ENCODE measurements at places on chromosomes 12 and 14. TPM values are rescaled to one million over a fixed set of nuclear protein-coding genes. Genes with fewer than 3 reads are reported as not detected.

DNA sequence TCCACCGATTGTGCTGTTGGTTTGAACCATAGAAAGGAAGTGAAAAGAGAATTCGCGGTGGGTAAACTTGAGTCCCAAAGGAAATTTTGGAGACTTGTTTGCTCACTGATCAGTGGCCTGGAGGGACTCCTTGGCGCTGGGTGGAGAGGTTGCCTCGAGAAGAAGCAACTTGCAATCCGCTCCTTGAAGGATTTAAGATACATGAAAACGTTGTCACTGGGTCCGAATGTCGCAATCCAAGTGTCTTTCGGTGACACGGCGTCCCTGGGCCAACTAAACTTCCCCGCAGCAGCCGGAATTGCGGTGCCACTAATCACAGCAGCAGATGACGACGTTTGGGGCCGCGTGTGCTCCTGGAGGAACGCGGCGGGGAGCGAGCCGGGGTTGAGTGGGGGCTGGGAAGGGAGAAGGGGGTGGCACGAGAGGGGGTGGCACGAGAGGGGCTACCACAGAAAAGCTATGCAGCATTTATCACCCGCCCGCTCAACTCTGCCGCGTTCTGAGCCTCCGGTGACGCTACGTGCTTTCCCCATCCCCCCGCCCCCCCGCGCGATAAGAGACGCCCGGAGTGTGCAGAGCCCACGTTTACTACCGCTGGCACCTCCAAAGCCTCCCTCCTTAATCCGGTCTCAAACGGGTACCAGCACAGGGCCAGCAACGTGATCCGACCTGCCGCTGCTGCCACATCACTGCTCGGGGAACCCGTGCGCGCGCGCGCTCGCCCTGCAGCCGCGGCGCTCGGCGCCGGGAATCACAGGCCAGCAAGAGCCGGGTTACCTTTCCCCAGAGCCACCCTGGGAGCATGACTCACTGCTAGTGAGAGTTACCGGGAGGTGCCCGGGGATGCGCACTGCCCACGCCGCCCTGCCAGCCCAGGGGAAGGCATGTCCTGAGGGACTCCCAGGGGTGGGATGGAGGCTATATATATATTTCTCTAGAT lies 833 bp upstream of the BHLHE41 start:
- no peaks in the 10 kb centered on the region for H3K36me3 ChIP-seq
- H3K4me1 ChIP-seq, result peaks cover 33% of the 10 kb centered on the region
- DNase-seq, result peak; percentile 68
- peaks cover 14% of the 10 kb centered on the region for H3K27me3 ChIP-seq
- H3K27ac ChIP-seq, result peak overlapping the region; percentile 92
- H3K4me3 ChIP-seq, result peak overlapping the region; percentile 97

- H3K27me3 ChIP-seq, result peaks cover 4% of the 10 kb centered on the region
- no peak overlapping the region for H3K27ac ChIP-seq
- H3K4me3 ChIP-seq, result no peak overlapping the region
- H3K4me1 ChIP-seq, result no peaks in the 10 kb centered on the region
- H3K36me3 ChIP-seq, result no peaks in the 10 kb centered on the region
Measured at GRCh38 chr12:29043069-29043468, 106.0 kb upstream of the FAR2 start.

DNA sequence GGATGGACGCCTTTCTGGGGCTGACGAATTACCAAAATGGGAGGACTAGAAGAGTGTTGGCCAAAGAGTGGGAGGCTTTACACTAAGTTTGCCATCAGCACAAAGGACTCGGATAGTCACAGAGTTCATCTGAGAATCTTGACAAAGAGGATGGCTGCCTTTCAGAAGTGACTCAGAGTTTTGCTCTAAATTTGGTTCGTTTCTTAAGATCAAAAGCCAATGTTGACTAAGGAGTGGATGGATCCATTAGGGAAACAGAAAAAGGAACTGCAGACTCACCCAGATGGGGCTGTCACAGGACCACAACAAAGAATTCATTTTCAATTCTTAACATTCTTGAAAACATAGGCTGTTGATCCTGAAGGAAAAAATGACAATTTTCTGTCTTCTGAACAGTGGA lies 81.3 kb upstream of the DUSP6 start:
- peaks cover 1% of the 10 kb centered on the region for H3K27me3 ChIP-seq
- no peaks in the 10 kb centered on the region for H3K4me1 ChIP-seq
- H3K4me3 ChIP-seq, result no peak overlapping the region
- no peak for DNase-seq
- peaks cover 13% of the 10 kb centered on the region for H3K36me3 ChIP-seq
- H3K27ac ChIP-seq, result no peak overlapping the region

GRCh38 chr12:6551496-6552139 lies 4.2 kb downstream of the IFFO1 start:
- no peak for DNase-seq
- no peak overlapping the region for H3K4me3 ChIP-seq
- H3K27ac ChIP-seq, result no peak overlapping the region
- peaks cover 52% of the 10 kb centered on the region for H3K36me3 ChIP-seq
- H3K4me1 ChIP-seq, result peaks cover 76% of the 10 kb centered on the region

DNA sequence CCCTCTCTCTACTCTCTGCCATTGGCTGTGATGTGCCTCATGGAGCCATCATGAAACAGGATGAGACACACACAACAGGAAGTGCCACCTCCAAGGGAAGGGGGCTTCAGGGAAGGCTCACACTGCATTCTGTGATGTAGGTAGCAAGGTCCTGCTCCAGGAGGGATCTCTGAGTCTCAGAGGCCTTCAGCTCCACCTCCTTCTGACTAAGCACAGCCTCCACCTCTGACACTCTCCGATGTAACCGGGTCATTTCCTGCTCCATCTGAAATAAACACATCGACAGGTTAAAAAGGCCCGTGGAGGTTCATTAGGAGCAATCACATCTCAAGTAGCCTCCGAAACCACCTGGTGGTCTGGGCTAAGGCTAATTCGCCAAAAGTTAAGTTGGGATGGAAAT lies 93.3 kb downstream of the CIT start:
- no peaks in the 10 kb centered on the region for H3K4me1 ChIP-seq
- H3K27ac ChIP-seq, result no peak overlapping the region
- DNase-seq, result no peak
- H3K4me3 ChIP-seq, result no peak overlapping the region
- H3K36me3 ChIP-seq, result peaks cover 9% of the 10 kb centered on the region

- no peaks in the 10 kb centered on the region for H3K27me3 ChIP-seq
- no peak overlapping the region for H3K27ac ChIP-seq
- H3K36me3 ChIP-seq, result no peaks in the 10 kb centered on the region
- no peak overlapping the region for H3K4me3 ChIP-seq
- H3K4me1 ChIP-seq, result no peaks in the 10 kb centered on the region
- DNase-seq, result no peak
Measured at GRCh38 chr14:42174357-42174756, 567.7 kb downstream of the LRFN5 start.

DNA sequence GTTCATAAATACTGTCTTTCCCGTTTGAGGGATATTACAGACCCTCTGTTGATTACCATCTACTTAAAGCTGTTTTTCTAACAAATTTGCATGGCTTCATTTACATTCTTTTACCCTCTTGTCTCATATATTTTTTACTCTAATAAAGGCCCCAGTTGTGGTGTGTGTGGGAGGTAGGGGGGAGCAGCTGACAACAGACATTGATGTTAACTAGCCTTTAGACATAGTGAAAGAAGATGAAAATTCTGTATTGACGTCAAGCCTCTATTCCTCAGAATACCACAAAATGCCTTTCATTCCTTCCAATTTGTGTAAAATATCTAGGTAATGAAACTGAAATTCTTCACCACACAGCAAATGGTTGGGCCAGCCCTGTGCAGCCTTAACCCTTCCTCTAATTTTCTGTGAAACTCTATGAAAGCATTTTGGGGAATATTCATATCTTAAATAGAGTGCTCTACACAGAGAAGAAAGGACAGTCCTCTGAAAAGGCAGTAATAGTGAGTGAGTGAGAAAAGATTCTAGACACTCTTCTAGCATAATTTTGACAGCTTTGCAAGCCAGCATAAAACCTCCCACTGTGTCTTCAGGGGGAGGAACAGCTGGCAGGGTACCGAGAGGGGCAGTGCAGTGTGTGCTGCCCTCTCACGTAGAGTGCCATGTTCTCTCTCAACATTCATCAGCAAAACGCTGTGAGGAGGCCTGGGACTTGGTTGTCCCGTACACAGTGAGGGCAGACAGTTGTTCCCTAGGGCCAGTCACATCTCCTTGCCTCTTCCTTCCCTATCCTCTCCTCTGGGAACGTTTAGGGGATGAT lies 20.1 kb upstream of the CERS5 start:
- no peak for DNase-seq
- H3K27ac ChIP-seq, result no peak overlapping the region
- H3K4me3 ChIP-seq, result no peak overlapping the region
- peaks cover 8% of the 10 kb centered on the region for H3K4me1 ChIP-seq
- H3K27me3 ChIP-seq, result no peaks in the 10 kb centered on the region
- H3K36me3 ChIP-seq, result no peaks in the 10 kb centered on the region

- no peak overlapping the region for H3K4me3 ChIP-seq
- no peak overlapping the region for H3K27ac ChIP-seq
- H3K27me3 ChIP-seq, result no peaks in the 10 kb centered on the region
- DNase-seq, result no peak
- peaks cover 16% of the 10 kb centered on the region for H3K36me3 ChIP-seq
Measured at GRCh38 chr14:31336646-31337045, 83.7 kb downstream of the HEATR5A start.

GRCh38 chr12:101855976-101856375 lies 21.4 kb upstream of the DRAM1 start:
- no peak for DNase-seq
- peaks cover 16% of the 10 kb centered on the region for H3K4me1 ChIP-seq
- H3K36me3 ChIP-seq, result no peaks in the 10 kb centered on the region
- H3K27me3 ChIP-seq, result peaks cover 4% of the 10 kb centered on the region
- H3K27ac ChIP-seq, result peak overlapping the region; percentile 91
- no peak overlapping the region for H3K4me3 ChIP-seq

GRCh38 chr12:98893675-98894411 lies 248.8 kb downstream of the APAF1 start:
- peak overlapping the region; percentile 75 for H3K4me3 ChIP-seq
- H3K4me1 ChIP-seq, result peaks cover 20% of the 10 kb centered on the region
- peak; percentile 16 for DNase-seq
- no peak overlapping the region for H3K27ac ChIP-seq
- H3K36me3 ChIP-seq, result no peaks in the 10 kb centered on the region
- peaks cover 20% of the 10 kb centered on the region for H3K27me3 ChIP-seq

- H3K27ac ChIP-seq, result no peak overlapping the region
- H3K4me3 ChIP-seq, result no peak overlapping the region
- H3K27me3 ChIP-seq, result peaks cover 6% of the 10 kb centered on the region
- H3K4me1 ChIP-seq, result peaks cover 10% of the 10 kb centered on the region
Measured at GRCh38 chr12:69354556-69355187, 4.9 kb upstream of the YEATS4 start.

DNA sequence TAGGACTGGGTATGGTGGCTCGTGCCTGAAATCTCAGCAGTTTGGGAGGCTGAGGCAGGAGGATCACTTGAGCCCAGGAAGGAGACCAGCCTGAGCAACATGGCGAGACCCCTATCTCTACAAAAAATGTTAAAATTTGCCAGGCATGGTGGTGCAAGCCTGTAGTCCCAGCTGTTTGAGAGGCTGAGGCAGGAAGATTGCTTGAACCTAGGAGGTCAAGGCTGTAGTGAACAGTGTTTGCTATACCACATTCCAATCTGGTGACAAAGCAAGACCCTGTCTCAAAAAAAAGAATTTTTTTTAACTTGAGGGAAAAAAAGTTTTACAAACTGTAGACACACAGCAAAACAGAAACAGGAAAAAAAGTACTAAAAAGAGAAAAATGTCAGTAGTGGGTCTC lies 2.3 kb upstream of the MAP3K9 start:
- H3K27me3 ChIP-seq, result peaks cover 7% of the 10 kb centered on the region
- no peak overlapping the region for H3K4me3 ChIP-seq
- H3K4me1 ChIP-seq, result peaks cover 9% of the 10 kb centered on the region
- DNase-seq, result no peak
- no peaks in the 10 kb centered on the region for H3K36me3 ChIP-seq

- H3K27ac ChIP-seq, result no peak overlapping the region
- H3K4me1 ChIP-seq, result no peaks in the 10 kb centered on the region
- no peaks in the 10 kb centered on the region for H3K36me3 ChIP-seq
- H3K4me3 ChIP-seq, result no peak overlapping the region
Measured at GRCh38 chr14:29940482-29940881, 12.8 kb upstream of the PRKD1 start.

DNA sequence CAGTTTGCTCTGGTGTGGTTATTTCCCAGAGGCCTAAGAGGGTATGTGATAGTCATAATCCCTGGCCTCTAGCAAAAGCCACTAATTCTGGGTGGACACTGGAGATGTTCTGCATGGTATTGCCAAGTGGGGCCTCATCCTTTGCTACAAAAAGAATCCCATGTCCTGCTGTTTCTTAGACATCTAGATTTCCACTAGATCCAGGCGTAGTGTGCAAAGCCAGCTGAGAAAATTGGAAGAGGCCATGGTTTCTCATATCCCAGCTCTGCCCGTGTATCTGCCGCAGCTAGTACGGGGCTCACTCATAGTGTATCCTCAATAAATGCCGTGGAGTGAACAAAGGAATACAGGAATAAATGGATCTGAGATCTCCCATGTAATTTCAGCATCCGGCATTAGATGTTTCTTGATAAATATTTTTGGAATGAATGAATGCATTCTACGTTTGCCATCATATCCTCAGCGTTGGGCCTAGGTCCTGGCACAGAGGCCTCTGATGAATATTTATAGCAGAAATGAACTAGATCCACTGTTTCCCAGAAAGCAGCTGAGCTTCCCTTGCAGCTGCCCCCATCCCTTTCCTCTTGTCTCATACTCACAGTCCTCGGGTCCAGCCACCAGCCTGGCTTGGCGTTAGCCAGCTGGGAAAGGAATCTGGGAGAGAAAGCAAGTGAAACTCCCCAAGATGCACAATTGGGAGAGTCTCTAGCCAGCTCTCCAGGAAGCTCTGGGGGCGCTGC lies 76.3 kb upstream of the NOS1 start:
- peaks cover 3% of the 10 kb centered on the region for H3K27me3 ChIP-seq
- no peak overlapping the region for H3K4me3 ChIP-seq
- H3K36me3 ChIP-seq, result no peaks in the 10 kb centered on the region
- no peaks in the 10 kb centered on the region for H3K4me1 ChIP-seq
- no peak for DNase-seq

Gene GPD1
- not detected for total RNA-seq

Gene LMO3
- not detected for total RNA-seq

Gene PKP2
- 9.0 TPM for total RNA-seq

Gene CAPS2
- 2.1 TPM for total RNA-seq
